ENCODE measurements at places on chromosomes 12 and 14. TPM values are rescaled to one million over a fixed set of nuclear protein-coding genes. Genes with fewer than 3 reads are reported as not detected.

MFAP5 gene
- total RNA-seq = 0.44 TPM

DHRS2 gene
- 0.50 TPM for total RNA-seq

MAP3K9 gene
- 38.8 TPM for total RNA-seq

TEX22 gene
- 3.5 TPM for total RNA-seq

B4GALNT1 gene
- total RNA-seq = 1.3 TPM

RFX4 gene
- 0.86 TPM for total RNA-seq

HSPA2 gene
- total RNA-seq = 15.1 TPM

LRP1 gene
- 87.7 TPM for total RNA-seq

MYO1A gene
- 1.7 TPM for total RNA-seq

RNASE3 gene
- total RNA-seq = not detected

TAS2R10 gene
- total RNA-seq = 0.88 TPM

NTF3 gene
- 4.1 TPM for total RNA-seq

KRT86 gene
- not detected for total RNA-seq

NEUROD4 gene
- total RNA-seq = not detected

RTL1 gene
- 0.86 TPM for total RNA-seq

CPNE6 gene
- not detected for total RNA-seq

HNF1A gene
- total RNA-seq = 0.25 TPM

KRT78 gene
- not detected for total RNA-seq

LAG3 gene
- 1.2 TPM for total RNA-seq

DIO3 gene
- 24.2 TPM for total RNA-seq

RNF212B gene
- not detected for total RNA-seq

SLC4A8 gene
- total RNA-seq = 29.7 TPM

LBHD2 gene
- total RNA-seq = not detected

GZMB gene
- not detected for total RNA-seq

MORN3 gene
- 1.3 TPM for total RNA-seq

NXPH4 gene
- total RNA-seq = 1.1 TPM

FAM181A gene
- not detected for total RNA-seq

OTOGL gene
- total RNA-seq = 2.7 TPM

SLC6A15 gene
- 4.9 TPM for total RNA-seq

HOXC6 gene
- total RNA-seq = not detected

CCDC197 gene
- not detected for total RNA-seq

ACSS3 gene
- 28.3 TPM for total RNA-seq

TOMM20L gene
- total RNA-seq = not detected

NAV3 gene
- 0.86 TPM for total RNA-seq

TMEM179 gene
- 8.2 TPM for total RNA-seq

CRADD gene
- 9.1 TPM for total RNA-seq

CCDC196 gene
- not detected for total RNA-seq

METTL3 gene
- 64.2 TPM for total RNA-seq

HOXC12 gene
- not detected for total RNA-seq

LRTM2 gene
- 0.29 TPM for total RNA-seq

SLC6A13 gene
- total RNA-seq = 2.4 TPM

RPGRIP1 gene
- total RNA-seq = not detected

Measured in endodermal cell (in vitro differentiated cells).